Activated CD8-positive, alpha-beta memory T cell treated with anti-CD3 and anti-CD28 coated beads for 24 hours (primary cell): ENCODE measurements at places on chromosomes 1 and 21.

DNA sequence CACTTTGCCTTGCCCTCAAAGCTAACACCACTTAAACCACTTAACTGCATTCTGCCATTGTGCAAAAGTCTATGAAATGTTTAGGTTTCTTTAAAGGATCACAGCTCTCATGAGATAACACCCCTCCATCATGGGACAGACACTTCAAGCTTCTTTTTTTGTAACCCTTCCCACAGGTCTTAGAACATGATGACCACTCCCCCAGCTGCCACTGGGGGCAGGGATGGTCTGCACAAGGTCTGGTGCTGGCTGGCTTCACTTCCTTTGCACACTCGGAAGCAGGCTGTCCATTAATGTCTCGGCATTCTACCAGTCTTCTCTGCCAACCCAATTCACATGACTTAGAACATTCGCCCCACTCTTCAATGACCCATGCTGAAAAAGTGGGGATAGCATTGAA lies 7.7 kb downstream of the ADAMTS1 start:
- DNase-seq = no peak

DNA sequence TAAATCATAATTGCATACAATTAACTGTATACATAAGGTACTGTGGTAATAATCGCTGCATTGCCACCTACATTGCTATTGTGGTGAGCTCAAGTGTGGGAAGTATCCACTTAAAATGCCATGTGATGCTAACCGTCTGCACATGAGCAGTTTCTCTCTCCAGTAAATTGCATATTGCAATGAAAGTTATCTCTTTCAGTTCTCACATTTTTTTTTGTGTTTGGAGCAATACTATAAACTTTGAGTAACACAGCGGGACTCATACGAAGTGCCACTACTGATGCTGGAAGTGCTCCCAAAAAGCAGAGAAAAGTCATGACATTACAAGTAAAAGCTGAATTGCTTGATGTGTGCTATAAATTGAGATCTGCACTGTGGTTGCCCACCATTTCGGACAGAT lies 38.5 kb downstream of the DISC1 start:
- no peak for DNase-seq

- peak; percentile 82 for DNase-seq
Measured at GRCh38 chr1:67429011-67429527, 1.1 kb downstream of the SERBP1 start.

DNA sequence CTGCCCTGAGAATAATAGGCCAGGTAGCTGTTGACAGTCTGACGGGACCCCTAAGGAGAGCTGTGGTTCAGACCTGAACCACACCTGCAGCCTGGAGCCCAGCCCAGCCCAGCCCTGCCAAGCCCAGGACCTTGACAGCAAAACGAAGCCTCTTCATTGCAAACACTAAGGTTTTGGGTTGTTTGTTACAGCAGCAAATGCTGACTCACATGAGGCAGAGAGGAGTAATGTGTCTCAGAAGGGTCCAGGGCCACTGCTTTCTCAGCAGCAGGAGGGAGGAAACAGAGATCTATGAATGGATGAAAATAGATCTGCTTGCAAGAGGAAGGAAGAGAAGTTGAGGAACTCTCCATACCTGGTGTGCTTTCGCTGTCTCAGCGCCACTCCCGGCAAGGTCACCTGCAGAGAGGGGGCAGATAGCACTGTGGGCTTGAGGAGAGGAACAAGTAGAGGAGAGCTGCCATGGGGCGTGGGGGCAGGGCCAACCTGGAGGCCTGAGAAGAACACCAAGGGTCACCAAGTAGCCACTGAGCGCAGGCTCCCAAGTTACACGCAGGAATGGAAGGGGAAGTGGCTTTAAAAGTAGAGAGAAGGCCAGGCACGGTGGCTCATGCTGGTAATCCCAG lies 127.2 kb downstream of the ZNF281 start:
- DNase-seq = no peak

- no peak for DNase-seq
Measured at GRCh38 chr1:73644198-73644597, 553.8 kb downstream of the LRRIQ3 start.

GRCh38 chr21:44845418-44846223 lies 27.8 kb upstream of the SUMO3 start:
- peak; percentile 83 for DNase-seq

- no peak for DNase-seq
Measured at GRCh38 chr1:214044438-214045214, 56.9 kb downstream of the PROX1 start.

DNA sequence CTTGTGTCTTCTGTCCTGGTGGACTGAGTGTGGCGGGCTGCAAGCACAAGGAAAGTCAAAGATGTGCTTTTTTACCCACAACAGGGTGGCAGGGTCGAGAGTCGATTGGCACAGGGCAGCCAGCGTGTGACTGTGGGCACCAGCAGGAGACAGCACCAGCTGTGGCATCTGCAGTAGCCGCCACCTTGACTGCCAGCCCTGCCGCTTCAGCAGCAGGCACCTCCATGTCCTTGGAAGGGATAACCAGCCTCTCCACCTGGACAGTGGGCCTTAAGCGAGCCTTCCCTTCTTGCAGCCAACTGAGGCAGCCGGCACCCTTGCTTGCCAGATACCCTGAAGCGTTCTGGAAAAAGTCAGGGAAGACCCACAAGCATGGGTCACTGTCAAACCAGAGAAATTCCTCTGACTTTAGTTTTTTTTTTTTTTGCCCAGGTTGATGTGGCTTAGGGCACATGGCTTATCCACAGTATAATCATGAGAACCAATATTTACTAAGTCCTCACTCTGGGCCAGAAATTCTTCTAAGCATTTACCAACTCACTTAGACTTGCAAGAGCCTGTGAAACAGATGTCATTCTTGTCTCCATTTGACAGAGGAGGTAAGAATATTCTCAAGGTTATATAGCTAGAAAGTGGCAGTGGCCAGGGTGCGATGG lies 30.1 kb upstream of the PTGFRN start:
- no peak for DNase-seq

GRCh38 chr1:172629638-172630037 lies 29.3 kb upstream of the FASLG start:
- DNase-seq = no peak

- DNase-seq = no peak
Measured at GRCh38 chr1:46289976-46290375, 13.4 kb downstream of the LRRC41 start.

DNA sequence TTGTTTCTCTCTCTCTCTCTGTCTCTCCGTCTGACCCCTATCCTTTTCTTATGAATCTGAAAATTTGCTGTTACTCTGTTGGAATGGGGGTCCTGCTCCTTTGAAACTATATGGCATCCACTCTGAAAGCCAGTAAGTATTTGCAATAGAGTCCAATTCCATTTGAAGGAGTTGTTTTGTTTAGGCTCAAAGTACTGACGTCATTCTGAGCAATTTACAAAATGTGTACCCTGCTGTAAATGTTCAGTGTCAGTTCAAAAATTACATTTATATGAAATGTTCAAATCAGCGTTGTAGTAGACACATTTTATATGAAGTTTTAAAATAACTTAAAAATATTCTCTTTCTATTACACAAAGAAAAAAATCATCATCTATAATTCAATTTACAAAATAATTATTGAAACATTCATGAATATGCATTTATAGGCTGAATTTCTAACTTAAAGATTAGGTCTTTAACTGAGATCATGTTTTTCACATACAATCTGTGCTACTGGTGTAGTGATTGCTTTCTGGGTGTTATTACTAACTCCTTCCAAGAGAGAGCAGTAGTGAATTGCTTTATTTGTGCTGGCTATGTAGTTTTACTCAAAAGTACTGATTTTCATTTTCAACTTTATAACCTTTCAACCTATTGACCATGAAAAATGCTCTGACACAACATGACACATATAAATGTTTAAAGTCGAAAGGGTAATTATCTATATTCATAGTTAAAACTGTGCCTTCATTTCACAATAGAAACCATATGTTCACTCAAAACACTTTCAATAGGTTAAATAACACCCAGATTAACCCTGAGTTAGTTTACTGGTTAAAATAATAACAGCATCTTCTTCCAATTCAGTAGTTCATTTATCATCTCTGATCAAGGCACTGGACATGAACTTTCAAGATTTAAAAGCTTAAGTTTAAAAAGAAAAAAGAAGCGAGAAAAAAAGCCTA lies 253.1 kb upstream of the ADGRL4 start:
- DNase-seq = no peak

DNA sequence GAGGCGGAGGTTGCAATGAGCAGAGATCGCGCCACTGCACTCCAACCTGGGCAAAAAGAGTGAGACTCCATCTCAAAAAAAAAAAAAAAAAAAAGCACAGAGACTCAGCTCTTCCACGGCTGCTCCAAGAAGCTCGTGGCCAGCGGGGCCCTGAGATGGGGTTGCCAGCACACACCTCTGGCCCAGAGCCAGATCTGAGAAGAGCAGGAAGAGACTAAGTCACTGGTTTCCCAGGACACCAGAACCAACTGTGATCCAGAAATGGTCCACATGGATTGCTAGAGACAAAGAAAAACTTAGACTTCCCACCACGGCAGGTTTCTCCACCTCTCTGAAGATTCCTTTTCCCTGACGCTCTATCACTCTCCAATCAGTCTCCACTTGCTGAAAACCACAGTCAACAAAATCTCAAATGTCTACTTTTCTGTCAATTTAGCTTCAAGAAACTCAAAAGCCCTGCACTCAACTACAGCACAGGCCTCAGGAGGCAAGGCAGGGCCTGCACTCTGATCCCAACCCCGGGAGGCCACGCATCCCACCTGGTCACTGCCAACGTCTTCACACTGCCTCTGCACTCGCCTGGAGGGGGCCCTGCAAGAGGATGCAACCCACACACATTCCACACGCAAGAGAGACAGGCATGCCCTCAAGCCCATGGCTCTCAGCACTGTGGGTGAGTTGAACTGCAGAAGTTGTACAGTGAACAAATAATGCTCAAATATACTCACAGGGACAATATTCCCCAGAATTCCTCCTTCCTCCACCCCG lies 79.0 kb downstream of the NPHP4 start:
- DNase-seq = no peak

DNA sequence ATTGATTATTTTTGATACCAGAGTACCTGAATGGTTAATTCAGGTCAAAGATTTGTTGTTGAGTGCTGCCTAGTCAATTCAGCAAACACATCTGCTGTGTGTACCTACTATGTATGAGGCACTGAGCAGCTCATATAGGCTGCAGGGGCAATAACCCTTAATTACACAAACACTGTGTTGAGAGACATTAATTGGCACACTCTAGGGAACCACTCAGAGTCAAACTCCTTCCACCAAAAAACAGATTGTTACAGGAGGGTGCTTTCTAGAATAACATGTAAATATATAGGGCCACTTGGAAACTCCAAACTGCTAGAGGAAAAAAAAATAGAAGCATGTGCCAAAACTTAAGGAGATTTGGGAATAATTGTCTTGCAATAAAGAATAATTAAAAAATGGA lies 31.3 kb downstream of the UBE2U start:
- no peak for DNase-seq
